ENCODE measurements at places on chromosomes 1 and 21.

GRCh38 chr1:43954036-43954435, 7.3 kb downstream of the IPO13 start:
- H3K27ac ChIP-seq, result no peak overlapping the region
- H3K4me1 ChIP-seq, result peaks cover 23% of the 10 kb centered on the region
- no peak overlapping the region for H3K4me3 ChIP-seq
- H3K36me3 ChIP-seq, result peaks cover 10% of the 10 kb centered on the region

- no peaks in the 10 kb centered on the region for H3K36me3 ChIP-seq
- DNase-seq, result no peak
- no peaks in the 10 kb centered on the region for H3K27me3 ChIP-seq
- H3K4me3 ChIP-seq, result no peak overlapping the region
Measured at GRCh38 chr21:20877976-20878375, 120.2 kb upstream of the NCAM2 start.

- H3K4me1 ChIP-seq, result peaks cover 22% of the 10 kb centered on the region
- DNase-seq, result no peak
- no peak overlapping the region for H3K27ac ChIP-seq
- no peaks in the 10 kb centered on the region for H3K36me3 ChIP-seq
- H3K27me3 ChIP-seq, result peaks cover 63% of the 10 kb centered on the region
Measured at GRCh38 chr1:15152318-15153183, 996 bp upstream of the TMEM51 start.

GRCh38 chr1:110348050-110348449, 8.9 kb downstream of the RBM15 start:
- no peak overlapping the region for H3K27ac ChIP-seq
- DNase-seq, result no peak
- H3K27me3 ChIP-seq, result no peaks in the 10 kb centered on the region
- peaks cover 7% of the 10 kb centered on the region for H3K36me3 ChIP-seq

GRCh38 chr1:158813164-158813563, 18.0 kb upstream of the MNDA start:
- H3K27ac ChIP-seq, result no peak overlapping the region
- H3K4me1 ChIP-seq, result peaks cover 5% of the 10 kb centered on the region

DNA sequence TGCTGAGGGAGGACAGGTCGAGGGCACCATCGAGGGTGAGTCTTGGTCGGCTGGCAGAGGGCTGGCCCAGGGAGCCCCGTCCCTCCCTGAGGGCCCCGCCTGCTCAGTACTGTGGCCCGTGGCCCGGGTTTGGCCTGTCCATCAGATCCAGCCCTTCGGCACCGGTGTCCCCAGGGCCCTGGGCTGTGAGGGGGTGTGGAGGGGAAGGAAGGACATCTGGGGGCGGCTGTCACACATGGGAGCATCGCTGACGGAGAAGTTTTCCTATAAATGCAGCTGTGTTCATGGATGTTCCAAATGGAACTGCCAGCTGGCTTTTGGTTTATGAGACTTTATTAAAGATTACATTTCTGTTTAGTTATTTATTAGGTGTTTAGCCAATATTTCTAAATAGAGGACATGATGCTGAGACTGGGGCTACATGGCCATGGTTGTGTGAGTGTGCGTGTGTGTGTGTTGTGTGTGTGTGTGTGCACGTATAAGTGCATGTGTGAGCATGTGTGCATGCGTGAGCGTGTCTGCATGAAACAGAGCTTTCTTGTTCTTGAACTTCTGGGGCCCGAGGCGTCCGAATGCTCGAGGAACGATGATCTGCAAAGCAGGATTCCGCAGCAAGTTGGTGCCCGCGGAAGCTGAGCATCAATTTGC, 54.3 kb downstream of the SLX9 start:
- no peak overlapping the region for H3K27ac ChIP-seq
- H3K4me1 ChIP-seq, result no peaks in the 10 kb centered on the region
- no peak overlapping the region for H3K4me3 ChIP-seq
- DNase-seq, result no peak
- H3K27me3 ChIP-seq, result no peaks in the 10 kb centered on the region
- H3K36me3 ChIP-seq, result no peaks in the 10 kb centered on the region

GRCh38 chr1:207925210-207925609, 14.3 kb upstream of the CD34 start:
- no peak overlapping the region for H3K27ac ChIP-seq
- no peak overlapping the region for H3K4me3 ChIP-seq

DNA sequence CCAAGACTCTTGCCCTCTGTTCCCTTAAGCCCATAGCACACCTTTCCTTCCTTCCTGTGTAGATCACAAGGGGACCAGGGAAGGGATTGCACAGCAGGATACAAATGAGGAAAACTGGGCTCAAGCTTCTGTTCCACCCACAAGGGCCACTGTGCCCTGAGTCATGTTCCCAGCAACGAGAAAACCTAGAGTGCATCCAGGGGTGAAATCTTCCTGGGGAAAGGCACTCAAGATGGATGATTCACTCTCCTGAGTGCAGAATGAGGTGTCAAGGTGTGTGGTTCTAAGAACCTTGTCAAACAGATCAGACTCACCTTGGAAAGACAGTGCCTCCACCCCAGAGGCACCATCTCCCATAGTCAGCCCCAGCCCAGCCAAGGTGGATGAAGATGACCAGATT, 40.7 kb upstream of the EYA3 start:
- DNase-seq, result no peak
- H3K4me1 ChIP-seq, result peaks cover 5% of the 10 kb centered on the region
- H3K27me3 ChIP-seq, result peaks cover 18% of the 10 kb centered on the region
- no peaks in the 10 kb centered on the region for H3K36me3 ChIP-seq
- no peak overlapping the region for H3K4me3 ChIP-seq

DNA sequence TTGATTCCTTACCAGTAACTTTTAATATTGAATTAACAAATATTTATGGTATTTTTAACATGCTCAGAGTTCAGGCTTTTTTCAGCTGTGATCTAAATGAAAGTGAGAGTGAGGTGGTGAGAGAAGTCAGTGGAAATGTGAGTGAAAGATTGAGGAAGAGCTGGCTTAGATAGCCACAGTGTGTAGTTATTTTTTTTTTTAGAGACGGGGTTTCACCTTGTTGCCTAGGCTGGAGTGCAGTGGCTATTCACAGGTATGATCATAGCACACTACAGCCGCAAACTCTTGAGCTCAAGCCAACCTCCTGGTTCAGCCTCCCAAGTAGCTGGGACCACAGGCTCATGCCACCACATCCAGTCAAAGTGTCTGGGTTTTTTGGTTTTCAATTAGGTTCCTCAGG, 10.9 kb downstream of the RNF11 start:
- no peak for DNase-seq
- H3K36me3 ChIP-seq, result peaks cover 2% of the 10 kb centered on the region
- H3K4me3 ChIP-seq, result no peak overlapping the region
- H3K27ac ChIP-seq, result no peak overlapping the region
- H3K4me1 ChIP-seq, result peaks cover 39% of the 10 kb centered on the region

DNA sequence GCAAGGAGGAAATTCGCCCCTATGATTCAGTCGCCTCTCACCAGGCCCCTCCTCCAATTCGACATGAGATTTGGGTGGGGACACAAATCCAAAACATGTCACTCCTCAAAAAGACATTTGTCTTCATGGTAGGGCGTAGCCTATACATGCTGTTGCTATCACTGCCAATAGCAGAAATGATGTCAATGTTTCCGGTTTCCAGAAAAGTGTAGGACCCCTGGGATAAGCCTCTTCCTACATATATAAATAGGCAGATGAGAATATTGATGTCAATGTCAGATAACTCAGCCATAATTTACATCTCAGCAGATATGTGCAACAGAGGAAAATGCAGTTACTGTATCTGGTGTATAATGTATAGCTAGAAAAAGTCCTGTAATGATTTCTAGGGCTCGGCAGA, 16.7 kb downstream of the LRRC3 start:
- no peaks in the 10 kb centered on the region for H3K36me3 ChIP-seq
- DNase-seq, result no peak
- H3K4me3 ChIP-seq, result no peak overlapping the region
- H3K27ac ChIP-seq, result no peak overlapping the region

- H3K36me3 ChIP-seq, result peaks cover 7% of the 10 kb centered on the region
- peak overlapping the region; percentile 29 for H3K27ac ChIP-seq
- H3K4me1 ChIP-seq, result peaks cover 3% of the 10 kb centered on the region
- H3K4me3 ChIP-seq, result no peak overlapping the region
- H3K27me3 ChIP-seq, result no peaks in the 10 kb centered on the region
Measured at GRCh38 chr1:39757501-39757900, 13.6 kb downstream of the OXCT2 start.

DNA sequence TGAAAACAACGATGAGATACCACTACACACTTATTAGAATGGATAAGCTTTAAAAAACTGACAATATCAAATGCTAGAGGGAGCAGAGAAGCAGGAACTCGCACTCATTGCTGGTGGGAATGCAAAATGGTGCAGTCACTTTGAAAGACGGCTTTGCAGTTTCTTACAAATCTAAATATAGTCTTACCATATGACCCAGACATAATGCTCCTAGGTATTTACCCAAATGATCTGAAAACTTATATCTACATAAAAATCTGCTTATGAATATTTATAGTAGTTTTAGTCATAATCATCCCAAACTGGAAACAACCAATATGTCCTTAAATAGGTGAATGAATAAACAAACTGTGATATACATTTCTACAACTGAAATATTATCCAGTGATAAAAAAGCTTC, 430.9 kb downstream of the MATN1 start:
- no peak overlapping the region for H3K27ac ChIP-seq
- H3K4me3 ChIP-seq, result no peak overlapping the region
- no peaks in the 10 kb centered on the region for H3K4me1 ChIP-seq
- no peak for DNase-seq
- no peaks in the 10 kb centered on the region for H3K36me3 ChIP-seq

DNA sequence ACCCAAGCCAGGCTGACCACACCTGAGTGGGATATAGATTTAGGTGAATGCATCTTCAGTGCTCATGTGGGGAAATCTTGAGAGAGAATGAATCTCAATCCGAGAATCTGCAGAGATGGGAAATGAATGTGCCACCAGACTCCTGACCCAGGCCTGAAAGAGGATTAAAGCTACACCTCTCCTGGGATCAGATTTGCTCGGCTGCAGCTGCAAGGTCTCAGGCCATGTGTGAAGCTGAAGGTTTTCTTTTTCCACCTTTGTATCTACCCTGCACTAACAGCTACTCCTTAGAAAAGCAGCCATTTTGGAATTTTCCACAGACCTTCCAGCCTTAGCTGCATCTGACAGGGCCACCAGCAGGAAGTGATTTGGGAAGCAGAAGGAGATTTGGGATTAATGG, 18.3 kb downstream of the GPR3 start:
- H3K27ac ChIP-seq, result peak overlapping the region; percentile 11
- H3K4me3 ChIP-seq, result no peak overlapping the region
- H3K4me1 ChIP-seq, result no peaks in the 10 kb centered on the region
- no peaks in the 10 kb centered on the region for H3K27me3 ChIP-seq
- H3K36me3 ChIP-seq, result no peaks in the 10 kb centered on the region
- DNase-seq, result no peak

GRCh38 chr21:23215261-23215660, 2217.1 kb downstream of the NCAM2 start:
- no peak for DNase-seq
- no peak overlapping the region for H3K4me3 ChIP-seq
- no peaks in the 10 kb centered on the region for H3K27me3 ChIP-seq
- H3K27ac ChIP-seq, result no peak overlapping the region
- no peaks in the 10 kb centered on the region for H3K4me1 ChIP-seq
- no peaks in the 10 kb centered on the region for H3K36me3 ChIP-seq

- H3K4me1 ChIP-seq, result peaks cover 21% of the 10 kb centered on the region
- no peaks in the 10 kb centered on the region for H3K36me3 ChIP-seq
- H3K4me3 ChIP-seq, result peak overlapping the region; percentile 97
- no peak for DNase-seq
- peak overlapping the region; percentile 87 for H3K27ac ChIP-seq
- H3K27me3 ChIP-seq, result no peaks in the 10 kb centered on the region
Measured at GRCh38 chr1:9233942-9234222, 692 bp upstream of the H6PD start.

- no peaks in the 10 kb centered on the region for H3K4me1 ChIP-seq
- no peak overlapping the region for H3K27ac ChIP-seq
Measured at GRCh38 chr1:178188306-178188705, 94.4 kb downstream of the RASAL2 start.

GRCh38 chr1:167516404-167517388, 1.6 kb downstream of the CD247 start:
- H3K4me3 ChIP-seq, result peak overlapping the region; percentile 97
- peak overlapping the region; percentile 99 for H3K27ac ChIP-seq
- H3K4me1 ChIP-seq, result peaks cover 37% of the 10 kb centered on the region
- no peak for DNase-seq

DNA sequence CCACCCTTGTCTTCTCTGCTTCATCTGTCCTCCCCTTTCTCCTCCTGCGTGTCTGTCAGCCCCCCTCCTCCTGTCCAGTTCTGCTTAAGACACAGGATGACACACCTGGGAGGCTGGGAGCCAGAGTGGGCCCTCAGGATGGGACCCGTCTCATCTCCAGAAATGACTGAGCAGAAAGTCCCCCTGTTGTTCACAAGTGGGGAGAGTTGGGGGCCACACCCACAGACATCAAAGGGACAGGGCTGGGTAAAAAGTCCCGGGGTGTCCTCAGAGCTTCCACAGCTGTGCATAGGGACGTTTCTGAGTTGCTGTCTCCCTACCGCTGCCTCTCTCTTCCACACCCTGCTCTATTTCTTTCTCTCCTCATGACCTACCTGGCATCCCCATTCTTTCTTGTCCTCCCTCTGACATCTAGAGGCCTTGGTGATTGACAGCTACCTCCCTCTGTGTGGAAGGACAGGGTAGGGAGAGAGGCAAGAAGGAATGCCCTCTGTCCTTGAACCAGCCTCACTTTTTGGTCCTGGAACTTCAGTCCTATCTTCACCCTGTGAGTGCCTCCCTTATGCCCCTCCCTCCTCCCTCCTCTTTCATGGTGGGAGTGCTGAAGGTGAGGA, 19.5 kb upstream of the SH2D2A start:
- peaks cover 39% of the 10 kb centered on the region for H3K27me3 ChIP-seq
- peak overlapping the region; percentile 94 for H3K27ac ChIP-seq

GRCh38 chr1:203045821-203046594, 19.7 kb downstream of the PPFIA4 start:
- DNase-seq, result no peak
- peak overlapping the region; percentile 27 for H3K27ac ChIP-seq
- peaks cover 43% of the 10 kb centered on the region for H3K27me3 ChIP-seq

- peaks cover 10% of the 10 kb centered on the region for H3K4me1 ChIP-seq
- peak overlapping the region; percentile 99 for H3K4me3 ChIP-seq
- H3K36me3 ChIP-seq, result peaks cover 3% of the 10 kb centered on the region
- peak overlapping the region; percentile 89 for H3K27ac ChIP-seq
- DNase-seq, result peak; percentile 11
Measured at GRCh38 chr1:107057197-107058133, 991 bp downstream of the PRMT6 start.

GRCh38 chr1:99361406-99361805, 97.1 kb downstream of the PLPPR4 start:
- H3K27me3 ChIP-seq, result peaks cover 4% of the 10 kb centered on the region
- H3K27ac ChIP-seq, result no peak overlapping the region
- H3K4me3 ChIP-seq, result no peak overlapping the region
- H3K36me3 ChIP-seq, result no peaks in the 10 kb centered on the region
- peaks cover 2% of the 10 kb centered on the region for H3K4me1 ChIP-seq

DNA sequence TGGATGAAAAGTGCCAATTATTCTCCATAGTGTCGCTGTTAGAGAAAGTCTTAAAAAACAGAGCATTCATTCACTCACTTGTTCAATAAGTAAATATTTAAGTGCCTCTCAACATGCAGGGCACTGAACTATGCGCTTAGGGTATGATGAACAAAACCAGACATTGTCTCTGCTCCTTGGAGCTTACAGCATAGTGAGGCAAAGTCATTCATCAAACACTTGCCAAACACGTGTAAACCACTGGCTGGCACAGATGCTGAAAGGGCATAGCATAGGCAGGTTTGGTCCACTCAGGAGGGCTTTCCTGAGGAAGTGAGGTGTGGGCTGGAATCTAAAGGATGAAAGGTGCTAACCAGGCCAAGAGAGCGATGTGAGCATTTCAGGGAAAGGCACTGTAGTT, 27.6 kb upstream of the RD3 start:
- no peak overlapping the region for H3K27ac ChIP-seq
- H3K4me1 ChIP-seq, result peaks cover 13% of the 10 kb centered on the region
- DNase-seq, result no peak
- H3K4me3 ChIP-seq, result no peak overlapping the region
- peaks cover 12% of the 10 kb centered on the region for H3K27me3 ChIP-seq
- peaks cover 2% of the 10 kb centered on the region for H3K36me3 ChIP-seq
